ENCODE measurements at places on chromosomes 12 and 14. TPM values are rescaled to one million over a fixed set of nuclear protein-coding genes. Genes with fewer than 3 reads are reported as not detected.

ADIPOR2 gene
- total RNA-seq, result 47.3 TPM

TTC6 gene
- 0.34 TPM for total RNA-seq

MSI1 gene
- total RNA-seq, result 0.59 TPM

RPS6KL1 gene
- 0.46 TPM for total RNA-seq

TTC9 gene
- 2.3 TPM for total RNA-seq

NAV3 gene
- 11.0 TPM for total RNA-seq

MGST1 gene
- total RNA-seq, result 790 TPM
